ENCODE measurements at places on chromosomes 3 and 15.

GRCh38 chr3:188037195-188037718, 116.7 kb upstream of the LPP start:
- DNase-seq, result no peak

- DNase-seq, result no peak
These were observed 80.7 kb upstream of the PCSK6 start for GRCh38 chr15:101570241-101570640.

DNA sequence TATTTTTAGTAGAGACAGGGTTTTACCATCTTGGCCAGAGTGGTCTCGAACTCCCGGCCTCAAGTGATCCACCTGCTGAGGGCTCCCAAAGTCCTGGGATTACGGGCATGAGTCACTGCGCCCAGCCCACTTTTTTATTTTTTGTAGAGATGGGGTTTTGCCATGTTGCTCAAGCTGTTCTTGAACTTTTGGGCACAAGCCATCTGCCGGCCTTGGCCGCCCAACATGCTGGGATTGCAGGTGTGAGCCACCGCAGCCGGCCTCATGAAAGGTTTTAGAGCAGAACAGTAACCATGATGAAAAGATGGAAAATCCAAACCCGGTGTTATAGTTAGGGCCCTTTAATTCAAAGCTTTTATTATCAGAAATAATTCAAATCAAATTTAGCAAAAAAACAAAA, 15.6 kb upstream of the MB21D2 start:
- DNase-seq, result no peak

- DNase-seq, result no peak
These were observed 166.6 kb downstream of the SATB1 start for GRCh38 chr3:18258492-18258891.

GRCh38 chr3:182989566-182989965, 9.2 kb upstream of the DCUN1D1 start:
- no peak for DNase-seq

GRCh38 chr3:52524752-52525679, 8.6 kb downstream of the NT5DC2 start:
- DNase-seq, result no peak

- no peak for DNase-seq
These were observed 1.9 kb downstream of the MORC1 start for GRCh38 chr3:109116031-109116430.

DNA sequence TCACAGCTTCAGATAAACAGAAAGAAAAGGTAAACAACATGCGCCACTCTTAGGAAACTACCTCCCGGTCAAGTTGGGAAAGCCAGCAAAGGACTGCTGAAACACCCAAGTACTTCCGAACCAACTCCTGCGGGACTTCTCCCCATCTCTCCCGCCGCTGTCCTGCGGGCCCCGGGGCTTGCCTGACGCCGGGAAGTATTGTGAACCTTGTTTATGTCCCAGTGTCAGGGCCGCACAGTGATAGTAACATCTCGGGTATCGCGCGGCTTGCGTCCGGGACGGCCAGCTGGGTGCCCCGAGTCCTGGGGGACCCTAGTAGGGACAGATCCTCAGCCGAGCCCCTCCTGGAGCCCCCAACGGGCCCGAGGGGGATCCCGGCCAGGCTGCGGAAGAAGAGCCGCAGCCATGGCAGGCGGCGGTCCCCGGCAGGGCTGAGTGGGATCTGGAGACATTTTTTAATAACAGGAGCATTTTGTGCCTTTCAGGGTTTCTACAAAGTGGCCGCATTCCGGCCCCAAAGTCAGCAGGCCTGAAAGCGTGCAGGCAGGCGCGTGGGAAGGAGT, 756 bp downstream of the CLPX start:
- DNase-seq, result no peak

DNA sequence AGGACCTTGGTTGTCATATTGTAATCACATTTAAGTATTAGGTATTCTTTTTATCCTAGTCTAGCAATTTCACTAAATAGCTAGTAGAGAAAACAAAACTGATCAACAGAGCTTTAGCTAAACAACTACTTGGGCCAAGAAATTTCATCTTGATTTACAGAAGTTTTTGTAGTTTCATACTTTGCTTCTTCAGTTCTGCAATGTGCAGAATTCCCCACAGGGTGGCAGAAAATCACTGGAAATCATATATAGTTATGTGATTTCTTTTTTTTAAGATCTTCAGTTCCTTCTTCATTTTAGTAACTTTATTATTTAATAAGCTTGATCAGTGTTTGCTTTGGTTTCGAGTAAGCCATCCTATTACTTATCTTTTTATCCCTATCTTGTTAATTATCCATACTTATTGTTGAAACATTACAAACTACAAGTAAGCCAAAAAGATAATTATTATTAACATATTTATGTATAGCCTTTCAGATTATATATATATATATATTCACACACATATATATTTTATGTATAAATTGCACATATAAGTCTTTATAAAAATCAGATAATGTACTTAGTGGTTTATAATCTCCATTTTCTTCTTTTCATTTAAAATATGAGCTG, 2.2 kb upstream of the BNIP2 start:
- DNase-seq, result no peak

DNA sequence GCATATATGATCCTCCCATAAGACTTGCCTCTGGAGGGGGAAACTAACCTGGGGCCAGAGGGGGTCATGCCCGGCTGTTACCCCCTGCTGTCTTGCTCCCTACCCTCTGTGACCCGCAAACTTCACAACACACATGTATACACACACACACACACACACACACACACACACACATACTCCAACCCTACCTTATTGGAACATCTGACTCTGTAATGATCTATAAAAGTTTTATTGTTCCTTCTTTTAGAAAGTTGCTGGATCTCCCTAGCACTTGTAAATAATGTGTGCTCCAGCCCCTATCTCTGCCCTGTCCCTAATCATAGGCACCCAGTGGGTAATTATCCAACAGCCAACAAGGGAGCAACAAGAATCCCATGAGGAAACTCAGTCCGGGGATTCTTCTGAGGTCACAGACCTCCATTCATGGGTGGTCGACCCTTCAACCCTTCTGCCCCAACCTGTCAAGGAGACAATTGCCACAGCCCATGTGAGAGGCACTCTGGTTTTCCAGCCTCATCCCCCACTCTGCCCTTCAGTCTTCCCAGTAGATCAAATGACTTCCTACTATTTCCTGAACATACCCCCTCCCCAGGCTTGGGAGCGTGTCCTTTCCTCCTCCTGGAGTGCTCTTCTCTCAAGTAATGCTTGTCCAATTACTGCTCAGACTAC, 14.0 kb upstream of the TPM1 start:
- no peak for DNase-seq

DNA sequence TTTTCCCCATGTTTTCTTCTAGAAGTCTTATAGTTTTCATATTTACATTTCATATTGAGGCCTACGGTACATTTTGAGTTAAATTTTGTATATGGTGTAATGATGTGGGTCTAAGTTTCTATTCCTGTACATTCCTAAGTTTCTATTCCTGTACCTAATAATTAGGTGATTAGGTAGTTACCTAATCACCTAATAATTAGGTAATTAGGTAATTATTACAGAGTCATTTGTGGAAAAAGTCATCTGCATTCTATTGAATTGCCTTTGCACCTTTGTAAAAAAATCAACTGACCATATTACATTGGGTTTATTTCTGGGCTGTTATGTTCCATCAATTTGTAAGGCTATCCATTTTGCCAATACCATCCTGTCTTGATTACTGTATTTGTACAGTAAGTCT, 37.1 kb downstream of the MAP4 start:
- no peak for DNase-seq

DNA sequence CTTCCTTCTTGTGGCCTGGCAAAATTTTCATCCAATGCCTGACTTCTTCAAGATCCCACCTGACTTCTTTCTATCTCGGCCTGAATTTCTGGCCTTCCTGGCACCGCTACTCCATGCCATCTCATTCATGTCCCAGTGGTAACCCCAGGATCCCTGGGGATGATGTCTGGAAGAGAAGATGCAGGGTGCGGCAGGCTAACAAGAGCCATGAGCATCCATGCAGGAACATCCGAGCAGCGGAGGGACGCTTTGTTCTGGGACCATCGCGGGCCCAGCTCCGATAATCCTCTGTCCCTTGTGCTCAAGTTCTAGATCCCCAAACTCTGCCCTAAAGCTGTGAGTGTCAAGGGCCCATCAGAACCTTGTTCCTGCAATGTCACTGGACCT, 10.9 kb downstream of the MYL3 start:
- DNase-seq, result no peak

- no peak for DNase-seq
These were observed 178.8 kb downstream of the KLHL25 start for GRCh38 chr15:85615930-85616329.

Data from GM04504 (cell line).